Activated B cell treated with CpG ODN at 0.5 μM for 24 hours (primary cell): ENCODE measurements at places on chromosomes 2 and 18.

DNA sequence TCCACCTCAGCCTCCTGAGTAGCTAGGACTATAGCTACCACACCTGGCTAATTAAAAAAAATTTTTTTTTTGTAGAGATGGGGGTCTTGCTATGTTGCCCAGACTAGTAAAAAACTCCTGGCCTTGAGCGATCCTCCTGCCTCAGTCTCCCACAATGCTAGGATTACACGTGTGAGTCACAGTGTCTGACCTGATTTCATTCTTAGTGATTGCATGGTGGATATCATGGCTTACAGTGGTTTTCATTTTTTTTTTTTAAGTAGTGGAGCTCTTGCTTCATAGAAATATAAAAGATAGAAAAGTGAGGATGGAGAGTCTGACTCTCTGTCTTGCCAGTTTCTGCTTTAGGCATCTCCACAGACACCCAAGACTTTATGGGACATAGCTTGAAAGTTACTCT lies 83.6 kb downstream of the CDC42EP3 start:
- DNase-seq: no peak

- DNase-seq: no peak
Observed at GRCh38 chr2:25336383-25336841, 5.3 kb downstream of the DNMT3A start.

DNA sequence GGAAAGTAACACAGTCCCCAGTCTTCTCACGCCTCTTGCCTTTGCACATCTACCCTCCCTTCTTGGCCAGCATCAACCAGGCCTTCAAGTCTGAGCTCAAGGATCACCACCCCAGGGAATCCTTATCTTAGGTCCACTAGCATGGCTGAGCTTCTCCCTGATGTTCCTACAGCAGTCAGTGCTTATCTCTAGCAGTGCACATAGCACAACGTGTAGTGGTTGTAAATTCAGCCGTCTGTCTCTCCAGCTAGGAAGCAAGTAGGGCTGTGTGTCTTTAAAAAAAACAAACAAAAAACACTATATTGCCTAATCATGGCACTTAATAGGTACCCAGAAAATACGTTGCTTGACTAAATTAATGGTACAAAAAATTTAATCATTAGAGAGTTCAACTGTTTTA lies 29.2 kb downstream of the KCNG3 start:
- no peak for DNase-seq

GRCh38 chr2:117407746-117408145 lies 406.7 kb upstream of the DDX18 start:
- DNase-seq: no peak

- no peak for DNase-seq
Observed at GRCh38 chr18:77645170-77645872, 395.7 kb downstream of the GALR1 start.

DNA sequence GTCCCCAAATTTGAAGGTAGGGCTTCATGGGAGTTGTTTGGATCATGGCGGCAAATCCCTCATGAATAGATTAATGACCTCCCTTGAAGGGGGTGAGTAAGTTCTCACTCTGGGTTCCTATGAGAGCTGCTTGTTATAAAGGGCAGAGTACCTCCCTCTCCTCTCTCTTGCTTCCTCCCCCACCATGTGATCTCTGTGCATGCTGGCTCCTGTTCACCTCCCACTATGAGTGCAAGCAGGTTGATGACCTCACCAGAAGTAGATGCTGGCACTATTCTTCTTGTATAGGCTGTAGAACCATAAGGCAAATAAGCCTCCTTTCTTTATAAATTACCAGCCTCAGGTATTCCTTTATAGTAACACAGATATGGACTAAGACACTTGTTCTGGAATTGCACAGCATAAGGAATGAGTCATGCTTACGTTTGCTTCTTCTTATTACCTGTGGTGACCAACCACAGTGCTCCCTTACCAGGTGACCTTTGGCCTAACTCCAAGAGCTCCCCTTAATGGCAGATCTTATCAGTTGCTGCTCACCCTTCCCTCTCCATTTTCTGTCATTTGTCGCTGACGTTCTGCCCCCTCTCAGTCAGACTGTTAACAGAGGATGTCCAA lies 559.5 kb upstream of the GCFC2 start:
- no peak for DNase-seq
